Cerebellar nuclear complex (tissue), 1 donor: ENCODE measurements at places on chromosomes 13 and 19.

DNA sequence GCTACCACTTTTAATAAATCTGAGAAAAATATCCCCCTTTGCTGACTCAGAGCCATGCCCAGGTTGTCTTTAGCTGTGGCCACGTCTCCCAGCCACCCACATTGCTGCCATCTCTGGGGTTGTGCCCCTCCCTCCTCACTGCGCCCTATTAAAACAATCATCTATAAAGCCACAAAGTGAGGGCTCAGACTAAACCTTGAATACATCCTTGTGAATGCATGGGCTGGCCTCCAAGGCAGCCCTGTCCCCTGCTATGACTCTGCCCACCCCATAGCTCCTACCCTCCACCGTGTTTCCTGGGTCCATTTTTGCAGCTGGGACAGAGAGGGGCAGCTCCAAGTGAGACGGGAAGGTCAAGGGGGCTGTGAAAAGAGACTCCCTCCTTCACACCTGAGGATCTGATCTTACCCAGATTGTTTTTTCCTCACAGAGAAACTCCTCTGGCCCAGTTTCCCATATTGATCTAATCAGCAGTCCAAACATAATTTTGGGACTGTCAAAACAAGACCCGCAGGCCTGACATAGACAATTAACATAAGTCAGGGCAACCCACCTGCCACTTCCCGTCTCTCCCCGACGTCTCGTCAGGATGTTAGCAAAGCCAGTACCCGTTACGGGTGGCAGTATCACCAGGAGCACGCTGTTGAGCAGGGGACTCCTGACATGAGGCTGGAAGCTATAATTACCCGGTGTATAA lies 199.0 kb downstream of the KATNAL1 start:
- DNase-seq, result no peak

GRCh38 chr13:98506322-98506721 lies 70.6 kb downstream of the STK24 start:
- no peak for DNase-seq

DNA sequence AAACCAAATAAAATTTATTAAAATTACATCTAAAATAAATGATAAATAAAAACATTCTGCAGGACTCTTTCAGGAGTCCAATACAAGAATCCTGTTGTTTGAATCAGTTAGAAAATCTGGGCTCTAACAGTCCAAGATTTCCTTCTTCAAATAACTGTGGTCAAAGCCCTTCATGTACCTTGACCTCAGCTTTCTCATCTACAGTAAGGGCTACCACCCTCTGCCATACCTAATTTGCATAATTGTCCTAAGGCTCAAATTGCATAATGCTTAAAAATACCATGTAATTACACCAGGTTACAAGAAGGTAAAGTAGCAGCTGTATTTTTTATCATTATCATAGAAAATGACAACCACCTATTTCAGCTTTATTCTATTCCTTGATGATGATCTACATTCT lies 54.3 kb downstream of the XPO4 start:
- no peak for DNase-seq

DNA sequence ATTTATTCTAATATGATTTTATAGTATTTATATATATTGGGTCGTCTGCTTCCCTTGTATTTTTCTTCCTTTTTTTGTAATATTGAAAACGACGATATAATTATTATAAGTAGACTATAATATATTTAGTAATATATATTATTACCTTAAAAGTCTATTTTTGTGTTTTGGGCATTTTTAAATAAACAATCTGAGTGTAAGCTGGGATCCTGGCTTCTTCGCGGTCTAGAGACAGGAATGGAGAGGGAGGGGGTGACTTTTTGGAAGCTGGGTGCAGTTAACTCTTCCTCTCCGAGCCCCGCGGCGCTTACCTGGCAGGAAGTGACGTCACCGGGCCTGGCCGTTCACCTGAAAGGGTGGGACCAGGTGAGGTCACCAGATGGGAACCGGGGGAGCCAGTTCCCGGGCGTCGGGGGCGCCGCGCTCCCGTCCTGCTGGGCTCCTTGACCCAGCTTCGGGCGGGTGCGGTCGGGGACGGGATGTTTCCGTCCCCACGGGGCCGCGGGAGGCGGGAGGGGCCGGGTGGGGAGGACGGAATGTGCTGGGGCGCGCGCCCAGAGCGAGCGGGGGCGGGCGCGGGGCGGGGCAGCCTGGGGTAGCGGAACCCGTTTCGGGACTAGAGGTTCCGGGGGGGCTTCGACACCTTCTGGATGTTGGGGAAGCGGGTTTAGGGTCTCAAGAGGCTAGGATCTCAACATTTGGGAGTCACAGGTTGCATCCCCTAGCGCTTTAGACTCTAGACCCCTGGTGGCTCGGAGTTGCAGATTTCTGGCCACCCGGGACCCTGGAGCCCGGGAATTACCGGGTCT lies 2.8 kb downstream of the ZFP36 start:
- DNase-seq, result peak; percentile 18

DNA sequence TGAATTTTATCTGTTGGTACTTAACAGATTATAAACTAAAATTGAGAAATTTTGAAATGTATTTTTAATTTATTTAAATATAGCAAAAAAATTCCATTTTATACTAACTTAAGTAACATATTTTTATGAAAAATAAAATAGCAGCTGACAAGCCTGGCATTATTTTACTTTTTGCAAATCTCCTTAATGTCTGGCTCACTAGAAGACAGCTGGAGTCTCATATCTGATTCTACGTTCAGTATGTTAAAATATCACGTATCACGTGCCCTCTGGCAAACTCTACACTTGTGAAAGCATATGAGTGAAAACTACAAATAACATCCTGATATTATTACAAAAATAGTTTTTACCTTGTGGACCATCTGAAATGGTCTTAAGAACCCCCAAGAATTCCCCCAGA lies 513.2 kb upstream of the NBEA start:
- no peak for DNase-seq

- DNase-seq, result no peak
Observed at GRCh38 chr19:42204664-42205063, 12.8 kb downstream of the DEDD2 start.

DNA sequence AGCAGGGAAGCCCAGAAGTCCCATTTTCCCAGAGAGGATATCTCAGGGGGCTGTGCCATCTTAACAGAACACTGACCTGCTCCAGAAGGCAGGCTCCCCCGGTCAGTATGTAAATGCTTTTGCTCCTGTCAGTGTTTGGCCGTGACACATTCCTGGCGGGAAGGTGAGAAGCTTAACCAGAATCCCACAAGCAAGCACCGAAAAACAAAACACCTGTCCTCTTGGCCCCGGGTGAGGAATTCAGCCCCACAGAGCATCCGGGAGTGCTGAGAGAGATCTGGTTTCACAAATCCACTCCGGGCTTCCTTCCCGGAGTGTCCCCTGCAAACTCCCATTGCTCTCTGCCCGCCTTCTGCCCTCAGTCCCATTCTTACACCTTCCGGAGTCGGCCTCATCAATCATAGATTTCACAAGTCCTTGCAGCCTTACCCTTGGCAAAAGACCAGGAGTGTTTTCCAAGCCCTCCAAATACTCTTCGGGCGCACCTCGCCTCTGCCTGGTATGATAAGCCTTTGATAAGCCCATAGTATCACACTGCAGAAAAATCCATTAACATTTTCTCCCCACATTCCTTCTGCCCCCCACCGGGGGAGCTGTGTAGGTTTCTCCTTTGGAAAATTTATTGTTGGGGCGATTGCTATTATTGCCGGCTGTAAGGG lies 12.2 kb downstream of the TPM4 start:
- DNase-seq, result peak; percentile 87
